A549 treated with CORT108297 at 1 μM for 4 hours (cell line): ENCODE measurements at places on chromosomes 6 and 20. TPM values are rescaled to one million over a fixed set of nuclear protein-coding genes. Genes with fewer than 3 reads are reported as not detected.

Gene CCDC170
- total RNA-seq: 0.06 to 0.18 TPM (median 0.12 TPM) in 4 of 5 replicates, not detected in the other

Gene LY86
- total RNA-seq: not detected in 5 replicates

Gene BPIFB2
- total RNA-seq: not detected in 5 replicates

Gene MYLK2
- 0.35 to 0.77 TPM (median 0.50 TPM) in 5 replicates for total RNA-seq

Gene HDGFL1
- not detected in 5 replicates for total RNA-seq

Gene PGC
- total RNA-seq: 0.09 TPM in 1 of 5 replicates, not detected in the others

Gene SLC35B3
- total RNA-seq: 6.8 to 8.2 TPM (median 7.7 TPM) in 5 replicates

Gene MEI4
- not detected in 5 replicates for total RNA-seq

Gene KLHDC3
- 24.9 to 33.1 TPM (median 30.2 TPM) in 5 replicates for total RNA-seq

Gene NFS1
- total RNA-seq: 33.6 to 42.5 TPM (median 38.7 TPM) in 5 replicates

Gene MYL9
- total RNA-seq: 17.0 to 27.2 TPM (median 20.2 TPM) in 5 replicates

Gene MLN
- total RNA-seq: not detected in 5 replicates

Gene SNAP91
- total RNA-seq: 0.17 to 0.25 TPM (median 0.21 TPM) in 5 replicates

Gene MMP24
- total RNA-seq: 16.9 to 23.3 TPM (median 20.2 TPM) in 5 replicates

Gene NMBR
- total RNA-seq: not detected in 5 replicates

Gene RAET1L
- 0.30 to 0.40 TPM (median 0.33 TPM) in 5 replicates for total RNA-seq

Gene TRIM40
- total RNA-seq: not detected in 5 replicates

Gene REPS1
- total RNA-seq: 20.0 to 24.7 TPM (median 20.5 TPM) in 5 replicates

Gene BMP6
- 13.6 to 21.2 TPM (median 19.1 TPM) in 5 replicates for total RNA-seq

Gene GRIK2
- 0.30 to 0.48 TPM (median 0.35 TPM) in 5 replicates for total RNA-seq

Gene SLC17A2
- total RNA-seq: not detected in 5 replicates

Gene MYMX
- not detected in 5 replicates for total RNA-seq

Gene SLC13A3
- 0.07 TPM in 1 of 5 replicates, not detected in the others for total RNA-seq

Gene RSPH4A
- total RNA-seq: 0.16 to 0.28 TPM (median 0.22 TPM) in 5 replicates

Gene CD93
- total RNA-seq: not detected in 5 replicates

Gene GJA10
- total RNA-seq: not detected in 5 replicates

Gene FRS3
- 1.9 to 3.3 TPM (median 2.8 TPM) in 5 replicates for total RNA-seq

Gene SYNDIG1
- 1.4 to 2.3 TPM (median 1.9 TPM) in 5 replicates for total RNA-seq

Gene POU5F1
- 4.7 to 6.7 TPM (median 5.3 TPM) in 5 replicates for total RNA-seq

Gene SLC4A11
- total RNA-seq: 6.1 to 7.5 TPM (median 6.7 TPM) in 5 replicates

Gene SAMD5
- total RNA-seq: 0.60 to 0.84 TPM (median 0.79 TPM) in 5 replicates

Gene ADGB
- total RNA-seq: not detected in 5 replicates

Gene LINC00237
- total RNA-seq: not detected in 5 replicates

Gene RAD21L1
- total RNA-seq: 0.09 TPM in 1 of 5 replicates, not detected in the others

Gene PBOV1
- total RNA-seq: not detected in 5 replicates

Gene DDO
- total RNA-seq: 0.06 to 0.12 TPM (median 0.09 TPM) in 5 replicates

Gene VSX1
- 1.0 to 1.2 TPM (median 1.1 TPM) in 5 replicates for total RNA-seq
